ENCODE measurements at places on chromosomes 7 and 10. TPM values are rescaled to one million over a fixed set of nuclear protein-coding genes. Genes with fewer than 3 reads are reported as not detected.

- no peak for DNase-seq
Observed at GRCh38 chr7:101990811-101991418, 173.5 kb downstream of the CUX1 start.

DNA sequence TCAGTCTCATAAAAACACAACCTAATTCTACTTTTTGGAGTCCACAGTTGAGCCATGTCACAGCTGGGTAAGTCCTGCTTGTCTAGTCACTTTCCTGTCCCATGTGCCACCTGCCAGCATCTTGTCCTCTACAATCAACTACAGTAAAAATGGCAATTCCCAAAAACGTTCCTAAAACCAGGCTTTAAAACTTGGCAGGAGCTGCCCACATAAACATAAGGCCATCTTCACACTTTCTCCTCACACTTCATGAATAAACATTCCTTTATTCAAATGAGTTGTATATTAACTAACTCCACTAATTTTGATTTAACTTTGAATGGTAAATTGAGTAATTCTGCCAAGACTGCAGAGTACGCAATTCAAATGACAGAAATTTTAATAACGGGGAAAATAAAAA lies 49.5 kb downstream of the SFMBT2 start:
- no peak for DNase-seq

GRCh38 chr10:34178756-34179155 lies 636.3 kb downstream of the PARD3 start:
- no peak for DNase-seq

GRCh38 chr7:138030679-138031351 lies 28.9 kb upstream of the CREB3L2 start:
- no peak for DNase-seq

DNA sequence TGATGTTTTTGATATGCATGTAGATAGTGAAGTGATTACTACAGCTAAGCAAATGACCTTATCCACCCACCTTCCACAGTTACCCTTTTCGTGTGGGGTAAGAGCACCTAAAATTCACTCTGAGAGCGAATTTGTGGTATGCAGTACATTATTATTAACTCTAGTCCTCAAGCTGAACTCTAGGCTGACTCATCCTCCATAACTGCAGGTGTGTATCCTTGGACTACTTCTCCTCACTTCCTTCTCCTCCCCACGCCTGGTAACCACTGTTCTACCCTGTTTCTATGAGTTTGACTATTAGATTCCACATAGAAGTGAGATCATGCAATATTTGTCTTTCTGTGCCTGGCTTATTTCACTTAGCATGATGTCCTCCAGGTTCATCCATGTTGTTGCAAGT lies 484.6 kb downstream of the GATA3 start:
- no peak for DNase-seq

- no peak for DNase-seq
Observed at GRCh38 chr10:11266426-11266825, 248.8 kb downstream of the CELF2 start.

DNA sequence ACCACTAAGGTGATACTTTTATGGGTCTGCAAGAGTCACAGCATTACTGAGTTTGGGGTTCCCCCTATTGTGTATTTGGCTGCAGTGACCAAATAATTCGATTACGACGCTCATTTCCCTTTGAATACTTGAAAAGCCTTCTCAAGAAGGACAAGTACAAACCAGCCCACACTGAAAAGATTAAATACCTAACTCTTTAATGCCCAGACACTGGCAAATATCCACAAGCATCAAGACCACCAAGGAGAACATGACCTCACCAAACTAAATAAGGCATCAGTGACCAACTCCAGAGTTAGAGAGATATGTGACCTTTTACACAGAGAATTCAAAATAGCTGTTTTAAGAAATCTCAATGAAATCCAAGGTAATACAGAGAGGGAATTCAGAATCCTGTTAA lies 31.8 kb upstream of the SFTPD start:
- no peak for DNase-seq

DNA sequence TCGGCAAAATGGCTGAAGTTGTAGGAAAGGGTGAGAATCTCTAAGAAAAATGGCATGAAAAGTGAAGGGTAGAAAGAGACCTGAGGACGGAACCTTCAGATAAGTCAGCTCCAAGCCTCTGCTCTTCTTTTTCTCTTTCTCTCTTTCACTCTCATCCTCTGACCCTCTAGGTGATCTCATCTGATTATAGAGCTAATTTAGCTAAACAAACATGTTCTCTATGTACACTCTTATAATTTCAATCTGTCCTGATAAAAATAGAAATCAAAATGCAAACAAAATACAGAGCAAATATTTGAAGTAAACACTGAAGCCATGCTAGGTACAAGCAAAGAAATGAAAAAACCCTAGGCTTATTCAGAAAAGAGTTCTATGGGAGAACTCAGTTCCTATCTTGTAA lies 14.4 kb upstream of the CUBN start:
- no peak for DNase-seq

GRCh38 chr7:16129431-16130110 lies 291.8 kb downstream of the CRPPA start:
- no peak for DNase-seq

- no peak for DNase-seq
Observed at GRCh38 chr7:16826060-16826459, 21.3 kb upstream of the AGR2 start.

DNA sequence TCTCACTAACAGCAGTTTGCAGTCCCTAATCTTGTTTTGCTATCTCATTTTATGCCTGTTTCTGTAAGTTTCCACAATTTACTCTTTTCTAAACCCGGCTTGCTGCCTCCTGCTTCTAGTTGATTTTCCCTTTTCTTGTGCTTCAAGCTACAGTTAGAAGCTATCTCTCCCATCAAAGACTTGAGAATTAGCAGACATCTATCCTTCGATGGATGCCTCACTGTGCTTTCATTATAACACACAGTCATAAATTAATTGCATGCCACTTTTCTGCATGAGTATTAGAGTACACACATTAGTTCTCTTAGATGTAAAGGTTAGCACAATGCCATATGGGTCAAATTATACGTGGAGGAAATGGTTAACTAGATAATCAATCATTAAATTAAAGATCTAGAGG lies 48.7 kb downstream of the SEMA3A start:
- DNase-seq: no peak

- DNase-seq: no peak
Observed at GRCh38 chr7:30519122-30519521, 14.5 kb upstream of the GGCT start.

GRCh38 chr7:31475368-31475767 lies 38.5 kb upstream of the ITPRID1 start:
- DNase-seq: no peak

- no peak for DNase-seq
Observed at GRCh38 chr7:27242555-27243339, at the start of gene EVX1. Gene EVX1, plus strand, starts transcription at chr7:27242802. Its CDS starts 229 bp downstream, at chr7:27243031.

GRCh38 chr7:114851406-114852061 lies 70.4 kb upstream of the MDFIC start:
- no peak for DNase-seq

The TMEM196 gene
- polyA plus RNA-seq: not detected

The GET4 gene
- 16.5 TPM for polyA plus RNA-seq

The OR2A14 gene
- not detected for polyA plus RNA-seq

The TUBB8 gene
- polyA plus RNA-seq: not detected

The IFIT1B gene
- polyA plus RNA-seq: not detected
